NCI-H2171 (cell line): ENCODE measurements at places on chromosomes 4 and X.
A peak's percentile ranks its signal among the peaks of the same experiment; 100 is the strongest.

GRCh38 chr4:101232074-101232776, 115.1 kb downstream of the PPP3CA start:
- DNase-seq, result no peak

GRCh38 chr4:38292529-38292928, 332.3 kb downstream of the PTTG2 start:
- DNase-seq, result no peak

DNA sequence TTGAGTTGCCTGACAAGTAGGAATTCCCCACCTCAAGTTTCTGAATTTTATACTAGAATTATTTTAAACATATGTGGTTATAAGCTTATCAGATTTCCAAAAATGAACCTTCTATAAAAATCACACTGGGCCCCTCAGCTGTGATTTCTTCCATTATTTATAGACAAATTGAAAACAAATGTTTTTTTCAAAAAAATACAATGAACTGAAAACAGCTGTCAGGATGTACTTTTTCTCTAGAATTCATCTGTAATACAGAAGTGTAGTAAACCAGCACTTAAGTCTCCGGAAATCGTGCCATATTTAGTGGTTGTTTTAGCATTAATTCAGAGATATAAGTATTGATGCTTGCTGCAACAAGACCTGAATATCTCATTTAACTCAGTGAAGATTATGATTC, 74.0 kb downstream of the SPRY1 start:
- DNase-seq, result no peak

DNA sequence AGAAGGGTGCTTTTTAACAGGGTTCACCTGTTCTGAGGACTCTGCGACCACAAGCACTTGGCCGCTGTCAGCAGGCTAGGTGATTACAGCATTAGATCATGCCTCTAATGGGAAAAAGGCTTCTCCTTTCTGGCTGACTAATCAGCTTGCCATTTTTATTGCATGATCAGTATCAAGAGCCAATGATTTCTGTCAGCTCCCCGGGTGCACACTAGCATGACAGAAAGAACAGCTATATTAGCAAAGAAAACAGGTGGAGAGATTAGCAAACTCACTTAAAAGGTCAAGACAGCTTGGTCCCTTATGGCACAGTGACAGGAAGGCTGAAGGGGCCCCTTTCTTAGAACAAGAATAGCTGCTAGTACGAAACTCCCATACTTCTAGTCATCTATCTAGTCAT, 170.0 kb downstream of the SMIM20 start:
- no peak for DNase-seq

DNA sequence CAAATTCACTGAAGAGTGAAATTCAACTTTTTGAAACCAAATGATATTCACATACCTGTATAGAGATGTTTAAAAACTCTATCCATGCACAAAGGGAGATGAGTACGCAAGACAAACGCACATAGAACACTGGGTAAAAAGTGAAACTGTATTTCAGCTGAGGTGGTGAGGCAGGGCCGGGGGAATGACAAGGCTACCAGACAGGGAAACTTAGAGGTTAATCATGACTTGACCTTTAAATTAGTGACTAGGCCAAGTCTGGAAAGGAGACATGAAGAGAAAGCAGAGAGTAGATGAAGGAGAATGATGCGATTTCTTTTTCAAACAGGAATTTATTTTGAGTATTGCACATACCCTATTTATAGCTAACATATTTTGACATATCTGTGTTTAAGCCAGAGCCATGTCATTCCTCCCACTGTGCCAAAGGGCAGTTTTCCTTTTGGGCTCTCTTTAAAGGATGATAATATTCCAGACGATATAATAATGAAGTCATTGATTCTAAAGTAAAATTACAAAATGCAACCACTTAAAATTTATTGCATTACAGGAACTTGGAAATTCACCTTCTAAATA, 49.4 kb downstream of the ARHGEF6 start:
- no peak for DNase-seq

DNA sequence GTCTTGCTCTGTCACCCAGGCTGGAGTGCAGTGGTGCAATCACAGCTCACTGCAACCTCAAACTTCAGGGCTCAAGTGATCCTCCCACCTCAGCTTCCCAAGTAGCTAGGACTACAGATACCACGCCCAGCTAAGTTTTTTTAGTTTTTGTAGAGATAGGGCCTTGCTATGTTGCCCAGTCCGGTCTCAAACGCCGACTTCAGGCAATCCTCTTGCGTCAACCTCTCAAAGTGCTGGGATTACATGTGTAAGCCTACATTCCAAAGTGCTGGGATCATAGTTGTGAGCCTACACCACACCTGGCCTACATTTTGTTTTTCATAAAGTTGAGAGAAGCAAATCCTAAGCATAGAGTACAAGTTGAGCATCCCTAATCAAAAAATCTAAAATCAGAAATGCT, 42.2 kb downstream of the SMARCA5 start:
- DNase-seq, result no peak

DNA sequence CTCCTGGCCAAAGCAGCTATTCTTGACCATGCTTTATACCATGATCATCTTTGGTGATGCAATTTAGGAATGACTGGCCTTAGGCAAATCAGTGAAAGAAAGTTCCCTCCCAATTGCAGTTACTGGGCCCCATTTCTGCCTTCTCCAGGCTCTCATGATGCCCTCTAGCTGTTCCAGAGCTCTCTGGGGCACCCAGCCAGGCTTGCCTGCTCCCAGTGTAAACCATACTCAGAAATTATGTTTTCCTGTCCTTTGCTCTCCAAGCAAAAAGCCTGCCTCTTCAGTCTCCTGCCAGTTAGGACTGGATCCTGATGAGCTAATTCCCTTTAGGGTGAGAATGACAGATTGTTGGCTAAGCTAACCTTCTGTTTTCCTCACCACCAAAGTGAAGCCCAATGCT, 85.3 kb upstream of the RBPJ start:
- peak; percentile 7 for DNase-seq

DNA sequence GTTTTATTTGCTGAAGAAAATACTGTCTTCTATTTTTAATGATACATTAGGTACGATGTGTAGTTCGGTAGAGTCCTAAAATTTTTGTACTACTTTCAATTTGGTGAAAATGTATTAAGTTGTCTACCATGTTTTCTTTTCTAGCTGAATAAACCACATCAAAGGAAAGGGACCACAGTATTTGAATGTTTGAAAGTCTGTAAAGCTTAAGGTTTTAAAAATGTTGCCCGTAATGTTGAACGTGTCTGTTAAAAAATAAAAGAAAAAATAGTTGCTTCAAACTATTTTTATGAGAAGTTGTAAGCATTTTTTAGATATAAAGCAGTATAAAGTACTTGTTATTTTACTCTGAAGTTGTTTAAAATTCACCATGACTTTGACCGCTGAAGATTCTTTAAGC, 3.2 kb downstream of the CDKN2AIP start:
- no peak for DNase-seq
